Activated CD4-positive, alpha-beta memory T cell treated with anti-CD3 and anti-CD28 coated beads for 36 hours (primary cell): ENCODE measurements at places on chromosomes 2 and 18. TPM values are rescaled to one million over a fixed set of nuclear protein-coding genes. Genes with fewer than 3 reads are reported as not detected.

- DNase-seq, result no peak
These were observed 20.9 kb upstream of the AGFG1 start for GRCh38 chr2:227450926-227451654.

- no peak for DNase-seq
These were observed 79.6 kb downstream of the SPTBN1 start for GRCh38 chr2:54535599-54536195.

DNA sequence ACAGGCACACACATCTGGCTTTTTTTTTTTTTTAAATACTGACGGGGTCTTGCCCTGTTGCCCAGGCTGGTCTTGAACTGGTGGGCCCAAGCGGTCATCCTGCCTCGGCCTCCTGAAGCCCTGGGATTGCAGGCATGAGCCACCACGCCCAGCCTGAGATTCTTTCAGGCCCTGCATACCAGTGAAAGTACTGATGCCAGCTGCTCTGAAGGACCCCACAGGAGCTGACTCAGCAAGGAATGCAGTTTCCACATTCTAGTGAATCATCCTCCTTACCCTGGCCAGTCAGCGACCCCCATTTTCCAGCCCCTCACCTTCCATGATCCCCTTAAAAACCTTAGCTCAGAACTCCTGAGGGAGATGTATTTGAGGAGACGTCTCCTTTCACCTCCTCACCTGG is 5.8 kb upstream of the DTYMK start:
- DNase-seq, result no peak

GRCh38 chr2:212195626-212196025 is 343.0 kb downstream of the ERBB4 start:
- DNase-seq, result no peak

DNA sequence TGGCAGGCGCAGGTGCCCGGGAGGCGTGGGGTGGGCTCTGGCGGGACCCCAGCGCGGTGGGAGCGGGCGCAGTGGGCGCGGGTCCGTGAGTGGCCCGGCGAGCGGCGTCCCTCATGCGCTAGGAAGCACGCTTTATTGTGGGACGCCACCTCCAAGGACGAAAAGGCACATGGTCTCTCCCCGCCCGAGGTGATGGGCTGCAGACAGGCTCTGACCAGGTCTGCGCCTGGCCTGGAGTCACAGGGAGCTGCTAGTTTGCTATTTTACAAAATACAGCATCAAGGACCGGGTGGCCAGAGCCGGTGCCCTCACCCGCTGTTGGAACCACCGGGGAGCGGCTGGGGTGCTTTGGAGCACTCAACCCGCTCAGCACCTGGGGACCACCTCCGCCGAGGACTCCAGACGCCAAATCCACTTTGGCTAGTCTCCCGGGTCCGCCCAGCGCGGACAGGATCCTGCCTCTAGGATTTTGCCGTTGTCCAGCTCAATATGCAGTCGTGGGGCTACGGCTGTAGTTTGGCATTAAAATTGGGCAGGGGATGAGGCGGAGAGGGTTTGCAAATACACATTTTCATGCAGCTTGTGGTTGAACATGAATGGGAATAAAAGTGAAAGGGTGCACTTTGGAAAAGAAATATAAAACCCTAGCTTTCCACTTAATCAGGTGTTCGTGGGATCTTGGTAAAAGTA is 65.4 kb downstream of the LRRFIP1 start:
- DNase-seq, result no peak

DNA sequence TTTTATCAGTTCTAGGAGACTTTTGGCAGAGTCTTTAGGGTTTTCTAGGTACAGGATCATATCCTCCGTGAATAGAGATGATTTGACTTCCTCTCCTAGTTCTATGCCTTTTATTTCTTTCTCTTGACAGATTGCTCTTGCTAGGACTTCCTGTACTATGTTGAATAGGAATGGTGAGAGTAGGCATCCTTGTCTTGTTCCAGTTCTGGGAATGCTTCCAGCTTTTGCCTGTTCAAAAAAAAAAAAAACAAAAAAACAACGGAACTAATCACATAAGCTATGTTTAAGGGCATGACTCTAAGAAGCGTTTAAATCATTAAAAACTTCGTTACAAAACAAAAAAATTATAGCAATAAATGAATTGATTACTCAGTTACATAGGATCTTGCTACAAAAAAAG is 145.7 kb downstream of the NUP35 start:
- no peak for DNase-seq

- DNase-seq, result no peak
These were observed 16.1 kb upstream of the REG3G start for GRCh38 chr2:79009388-79009787.

DNA sequence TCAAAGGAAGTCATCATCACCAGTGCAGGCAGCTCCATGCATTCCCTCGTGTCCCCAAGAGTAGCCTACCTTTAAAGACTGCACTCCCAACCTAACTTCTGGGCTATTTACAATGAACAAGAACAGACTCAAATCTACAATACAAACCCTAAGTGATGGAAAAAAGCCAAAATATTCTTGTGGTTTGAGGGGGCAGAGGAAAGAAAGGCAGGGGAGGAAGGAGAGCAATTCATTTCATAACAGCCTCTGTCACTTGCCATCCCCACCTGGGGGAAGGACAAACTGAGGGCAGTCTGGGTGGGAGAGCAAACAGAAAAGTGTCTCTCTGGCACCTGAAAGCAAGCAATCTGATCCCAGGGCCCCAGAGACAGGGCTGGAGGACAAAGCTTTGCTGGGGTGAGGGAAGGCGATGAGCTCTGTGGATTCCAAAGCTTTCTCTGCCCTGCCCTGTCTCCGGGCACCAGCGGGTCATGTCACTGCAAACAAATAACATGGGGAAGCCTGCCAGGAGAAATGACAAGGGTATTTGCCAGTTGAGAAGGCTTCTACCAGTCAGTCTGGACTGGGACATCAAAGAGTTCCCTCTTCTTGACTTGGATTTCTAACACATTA is 528.0 kb upstream of the TNP1 start:
- no peak for DNase-seq

- DNase-seq, result no peak
These were observed 533.9 kb upstream of the NXPH2 start for GRCh38 chr2:139314059-139314458.

C2orf80 gene
- total RNA-seq, result not detected

DSG4 gene
- total RNA-seq, result not detected

GRCh38 chr18:58466636-58467205 is 162.2 kb downstream of the ALPK2 start:
- no peak for DNase-seq

DNA sequence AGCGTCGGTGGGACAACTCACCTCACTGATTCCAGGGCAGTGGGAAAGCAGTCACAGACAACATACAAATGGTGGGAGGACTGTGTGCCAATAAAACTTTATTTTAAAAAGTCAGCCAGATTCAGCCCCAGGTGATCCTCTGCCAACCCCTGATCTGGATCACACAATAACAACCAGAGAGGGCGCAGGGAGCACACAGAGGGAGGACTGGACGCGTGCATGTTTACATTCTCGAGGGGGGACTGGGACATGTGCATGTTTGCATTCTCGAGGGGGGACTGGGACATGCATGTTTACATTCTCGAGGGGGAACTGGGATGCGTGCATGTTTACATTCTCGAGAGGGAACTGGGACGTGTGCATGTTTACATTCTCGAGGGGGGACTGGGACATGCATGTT is 209.5 kb downstream of the NDUFA10 start:
- no peak for DNase-seq

PLEKHH2 gene
- total RNA-seq, result 0.81 TPM

CPO gene
- total RNA-seq, result not detected

- DNase-seq, result no peak
These were observed 105.7 kb upstream of the KCTD1 start for GRCh38 chr18:26653943-26654615.

MYCN gene
- total RNA-seq, result 0.38 TPM

GRCh38 chr2:50649626-50650402 is 382.1 kb downstream of the NRXN1 start:
- DNase-seq, result no peak

- DNase-seq, result no peak
These were observed 17.8 kb downstream of the MTCL1 start for GRCh38 chr18:8722946-8723820.

SLC4A3 gene
- total RNA-seq, result not detected
